ENCODE measurements at places on chromosomes 12 and 14.

DNA sequence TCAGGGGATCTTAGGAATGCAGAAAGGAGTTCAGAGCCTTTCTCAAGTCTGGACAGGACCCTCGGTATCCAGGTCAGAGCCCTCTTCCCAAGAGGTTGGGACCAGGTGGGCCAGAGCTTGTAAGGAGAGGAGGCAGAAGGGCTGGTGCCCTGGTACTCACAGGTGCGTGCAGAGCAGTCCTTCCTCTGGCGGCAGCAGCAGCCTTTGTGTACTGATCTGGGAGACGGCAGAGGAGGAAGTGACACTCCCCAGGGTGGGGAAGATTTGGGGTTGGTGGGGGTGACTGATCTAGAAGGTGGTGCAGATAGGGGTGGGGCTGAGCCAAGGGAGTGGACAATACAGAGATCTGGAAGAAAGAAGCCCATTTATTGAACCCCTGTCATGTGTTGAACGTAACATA lies at the start of gene ITGB7:
Gene ITGB7, minus strand, starts transcription at position 210 of the 400 bp plus-strand sequence. CDS start 6,808 bp downstream, outside the sequence.
- no peak for DNase-seq

- peak; percentile 76 for DNase-seq
Observed at GRCh38 chr12:132046561-132046960, 96.8 kb downstream of the EP400 start.

- DNase-seq: no peak
Observed at GRCh38 chr12:67080637-67081036, 188.5 kb upstream of the CAND1 start.

DNA sequence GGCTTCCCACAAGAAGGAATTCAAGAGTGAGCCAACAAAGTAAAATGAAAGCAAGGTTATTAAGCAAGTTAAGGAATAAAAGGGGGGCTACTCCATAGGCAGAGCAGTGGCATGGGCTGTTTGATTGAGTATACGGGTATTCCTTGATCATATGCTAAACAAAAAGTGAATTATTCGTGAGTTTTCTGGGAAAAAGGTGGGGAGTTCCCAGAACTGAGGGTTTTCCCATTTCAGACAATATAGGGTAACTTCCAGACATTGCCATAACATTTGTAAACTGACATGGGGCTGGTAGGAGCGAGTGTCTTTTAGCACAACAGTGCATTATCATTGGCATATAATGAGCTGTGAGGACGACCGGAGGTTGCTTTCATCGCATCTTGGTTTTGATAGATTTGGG lies 2.0 kb upstream of the BCL2L14 start:
- DNase-seq: no peak

GRCh38 chr12:15868186-15868585 lies 14.0 kb upstream of the STRAP start:
- DNase-seq: no peak

- DNase-seq: no peak
Observed at GRCh38 chr12:116517431-116518045, 41.6 kb upstream of the MAP1LC3B2 start.

DNA sequence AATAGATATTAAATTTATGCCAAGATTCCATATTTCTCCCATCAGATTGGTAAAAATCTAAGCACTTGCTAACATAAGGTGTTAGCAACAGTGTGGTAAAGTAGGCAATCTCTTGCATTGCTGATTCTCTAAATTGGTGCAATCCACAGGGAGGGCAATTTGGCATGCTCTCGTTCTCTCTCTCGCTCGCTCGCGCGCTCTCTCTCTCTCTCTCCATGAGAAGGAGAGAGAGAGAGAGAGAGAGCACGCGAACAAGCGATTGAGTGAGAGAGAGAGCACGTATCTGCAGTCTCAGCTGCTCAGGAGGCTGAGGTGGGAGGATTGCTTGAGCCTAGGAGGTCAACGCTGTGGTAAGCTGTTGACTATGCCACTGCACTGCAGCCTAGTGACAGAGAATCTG lies 25.9 kb downstream of the PSEN1 start:
- no peak for DNase-seq

GRCh38 chr14:56243110-56243509 lies 124.9 kb downstream of the PELI2 start:
- no peak for DNase-seq

GRCh38 chr14:83044001-83044400 lies 1510.3 kb upstream of the SEL1L start:
- DNase-seq: no peak

GRCh38 chr14:89534902-89535685 lies 118.1 kb upstream of the FOXN3 start:
- DNase-seq: peak; percentile 33

DNA sequence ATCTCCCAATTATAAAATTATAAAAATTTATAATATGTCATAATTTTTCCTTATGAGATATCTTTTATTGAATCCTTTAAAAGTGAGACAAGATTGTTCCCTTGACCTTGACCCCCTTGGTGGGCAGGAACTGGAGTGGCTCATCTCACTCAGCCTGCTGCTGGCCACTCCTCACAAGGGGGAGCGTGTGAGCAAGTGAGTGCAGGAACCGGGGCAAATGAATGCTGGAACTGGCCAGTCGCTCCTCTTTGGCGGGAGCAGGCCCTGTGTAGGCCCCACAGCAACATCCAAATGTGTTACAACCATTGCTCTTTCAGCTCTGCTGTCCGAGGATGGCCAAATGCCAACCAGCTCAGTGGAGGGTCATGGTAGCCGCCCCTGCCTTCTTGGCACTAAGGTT lies 178.8 kb downstream of the ETNK1 start:
- no peak for DNase-seq

DNA sequence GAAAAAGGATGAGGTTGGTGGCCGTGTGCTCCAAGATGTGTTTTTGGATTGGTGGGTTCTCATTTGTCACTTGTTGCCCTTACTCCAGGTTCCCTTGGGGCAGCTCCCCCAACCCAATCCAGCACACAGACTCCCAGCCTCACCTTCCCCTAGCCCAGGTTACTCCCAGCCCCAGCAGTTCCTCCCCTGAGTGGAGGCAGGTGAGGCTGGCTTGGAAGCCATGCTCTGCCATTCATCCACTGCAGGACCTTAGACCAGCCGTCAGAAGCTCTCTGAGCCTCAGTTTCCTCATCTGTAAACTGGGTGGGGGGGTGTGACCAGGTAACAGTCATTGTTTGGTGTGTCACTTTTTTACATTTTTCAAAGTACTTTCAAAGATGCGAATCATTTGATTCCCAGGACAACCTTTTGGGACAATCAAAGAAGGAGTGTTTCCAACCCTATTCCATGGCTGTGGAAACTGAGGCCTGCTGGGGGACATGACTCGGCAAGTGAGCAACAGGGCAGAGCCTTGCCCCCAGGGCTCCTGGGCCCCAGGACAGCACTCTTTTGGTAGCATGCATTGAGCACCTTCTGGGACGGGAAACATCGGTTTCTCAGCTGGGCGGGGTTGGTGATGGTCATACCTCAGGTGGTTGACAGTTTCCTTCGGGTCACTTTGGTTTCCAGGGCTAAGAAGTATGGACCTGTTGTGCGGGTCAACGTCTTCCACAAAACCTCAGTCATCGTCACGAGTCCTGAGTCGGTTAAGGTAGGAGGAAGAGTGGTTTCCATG lies 7.2 kb downstream of the CYP46A1 start:
- DNase-seq: no peak

DNA sequence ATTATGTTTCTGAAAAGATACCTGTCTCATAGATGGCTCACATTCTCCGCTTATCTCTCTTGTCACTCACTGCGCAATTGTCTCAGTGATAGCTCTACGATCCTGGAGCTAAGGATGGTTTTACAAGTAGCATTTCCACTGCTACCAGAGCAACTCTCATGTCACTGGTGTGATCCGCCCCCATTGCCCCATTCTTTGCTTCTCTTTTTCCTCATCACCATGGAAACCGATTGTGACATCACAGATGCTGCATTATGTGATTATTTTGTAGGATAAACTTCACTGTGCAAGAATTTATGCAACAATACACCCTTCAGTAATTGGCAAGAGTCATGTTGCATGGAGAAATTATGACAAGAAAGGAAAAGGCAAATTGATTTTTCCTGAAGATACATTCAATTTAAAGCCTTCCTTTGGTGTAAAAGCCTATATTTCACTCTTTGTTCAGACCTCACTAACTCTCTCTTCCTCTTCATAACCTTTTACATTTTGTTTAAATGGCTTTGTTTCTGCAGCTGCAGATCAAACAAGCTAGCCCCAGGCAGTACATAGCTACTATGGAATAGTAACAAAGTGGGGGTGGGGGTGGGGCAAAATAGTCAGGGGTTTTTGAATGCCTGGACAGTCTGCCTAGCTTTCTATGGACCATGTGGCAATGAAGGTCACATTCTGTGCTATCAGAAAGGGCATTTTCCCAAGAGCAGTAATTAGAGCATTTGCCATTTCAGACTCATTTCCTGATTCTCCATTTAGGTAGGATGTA lies 539.8 kb downstream of the NRXN3 start:
- no peak for DNase-seq

GRCh38 chr14:32201816-32202490 lies at the start of gene RNU6-7:
Gene RNU6-7 (plus strand): TSS chr14:32202045.
- DNase-seq: no peak

GRCh38 chr12:81080431-81080983 lies 2.6 kb downstream of the ACSS3 start:
- no peak for DNase-seq

GRCh38 chr12:75481774-75482173 lies 1.2 kb downstream of the GLIPR1 start:
- DNase-seq: peak; percentile 54
